ENCODE measurements at places on chromosomes 12 and 14.

- no peak for DNase-seq
Observed at GRCh38 chr12:82242729-82243128, 115.5 kb downstream of the CCDC59 start.

DNA sequence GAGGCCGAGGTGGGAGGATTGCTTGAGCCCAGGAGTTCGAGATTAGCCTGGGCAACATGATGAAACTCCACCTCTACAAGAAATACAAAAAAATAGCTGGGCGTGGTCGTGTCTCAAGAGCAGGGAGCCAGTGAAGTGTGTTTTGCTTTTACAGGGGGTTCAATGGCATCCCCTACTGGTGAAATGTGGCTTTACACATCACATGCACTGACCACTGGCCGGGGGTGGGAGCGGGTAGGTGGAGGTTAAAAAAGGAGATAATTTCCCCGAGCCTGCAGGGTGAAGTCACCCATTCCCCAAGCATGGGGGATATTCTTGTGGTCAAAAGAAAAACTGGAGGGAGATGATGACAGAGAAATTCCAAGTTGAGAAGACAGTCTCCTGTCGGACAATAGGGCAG is 63.6 kb upstream of the PWP1 start:
- DNase-seq: peak; percentile 31

DNA sequence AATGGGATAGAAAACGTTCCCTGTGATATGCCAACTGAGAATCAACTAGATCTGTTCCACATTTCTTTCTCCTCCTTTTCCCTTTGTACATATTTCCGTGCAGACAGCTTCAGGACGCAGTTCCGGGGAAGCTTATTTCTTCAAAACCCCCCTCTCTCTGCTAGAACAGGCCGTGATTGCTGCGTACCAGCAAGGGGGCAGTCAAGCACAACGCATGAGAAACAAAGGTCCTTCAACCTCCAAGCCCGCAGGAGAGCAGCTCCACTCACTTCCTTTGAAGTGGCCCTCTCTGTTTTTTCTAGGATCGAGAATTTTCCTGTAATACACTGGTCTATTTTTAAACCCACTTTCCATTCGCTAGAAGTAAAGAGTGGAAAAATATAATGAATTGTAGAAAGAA is 80.8 kb downstream of the ZNF664 start:
- DNase-seq: no peak

- no peak for DNase-seq
Observed at GRCh38 chr12:83141460-83141994, 454.8 kb downstream of the TMTC2 start.

- DNase-seq: no peak
Observed at GRCh38 chr12:9702255-9702654, 30.6 kb downstream of the CLECL1 start.

- DNase-seq: no peak
Observed at GRCh38 chr12:124162151-124163110, 132.5 kb upstream of the RFLNA start.

DNA sequence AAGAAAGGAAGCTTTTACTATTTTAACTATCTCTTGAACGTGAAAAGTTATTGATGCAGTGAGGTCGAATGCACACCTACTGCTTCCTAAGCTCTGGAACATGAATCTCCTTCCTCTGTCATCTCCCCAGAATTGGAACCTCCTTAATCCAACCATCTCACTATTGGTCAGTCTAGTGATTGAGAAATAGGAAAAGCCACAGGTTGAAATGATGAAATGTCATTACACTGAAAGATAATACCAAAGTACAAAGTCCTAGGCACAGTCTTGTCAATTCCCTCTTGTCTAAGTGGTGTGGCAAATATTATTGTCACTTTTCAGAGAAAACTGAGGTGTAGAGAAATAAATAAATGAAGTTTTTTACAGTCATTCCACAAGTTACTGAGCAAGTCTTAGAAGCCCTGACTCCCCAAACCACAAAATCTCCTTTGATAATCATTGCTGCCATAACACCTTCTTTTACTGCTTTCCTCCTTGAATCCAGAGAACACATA is 19.5 kb upstream of the HIGD1C start:
- no peak for DNase-seq

- DNase-seq: no peak
Observed at GRCh38 chr12:111314953-111315539, 53.8 kb downstream of the PHETA1 start.

DNA sequence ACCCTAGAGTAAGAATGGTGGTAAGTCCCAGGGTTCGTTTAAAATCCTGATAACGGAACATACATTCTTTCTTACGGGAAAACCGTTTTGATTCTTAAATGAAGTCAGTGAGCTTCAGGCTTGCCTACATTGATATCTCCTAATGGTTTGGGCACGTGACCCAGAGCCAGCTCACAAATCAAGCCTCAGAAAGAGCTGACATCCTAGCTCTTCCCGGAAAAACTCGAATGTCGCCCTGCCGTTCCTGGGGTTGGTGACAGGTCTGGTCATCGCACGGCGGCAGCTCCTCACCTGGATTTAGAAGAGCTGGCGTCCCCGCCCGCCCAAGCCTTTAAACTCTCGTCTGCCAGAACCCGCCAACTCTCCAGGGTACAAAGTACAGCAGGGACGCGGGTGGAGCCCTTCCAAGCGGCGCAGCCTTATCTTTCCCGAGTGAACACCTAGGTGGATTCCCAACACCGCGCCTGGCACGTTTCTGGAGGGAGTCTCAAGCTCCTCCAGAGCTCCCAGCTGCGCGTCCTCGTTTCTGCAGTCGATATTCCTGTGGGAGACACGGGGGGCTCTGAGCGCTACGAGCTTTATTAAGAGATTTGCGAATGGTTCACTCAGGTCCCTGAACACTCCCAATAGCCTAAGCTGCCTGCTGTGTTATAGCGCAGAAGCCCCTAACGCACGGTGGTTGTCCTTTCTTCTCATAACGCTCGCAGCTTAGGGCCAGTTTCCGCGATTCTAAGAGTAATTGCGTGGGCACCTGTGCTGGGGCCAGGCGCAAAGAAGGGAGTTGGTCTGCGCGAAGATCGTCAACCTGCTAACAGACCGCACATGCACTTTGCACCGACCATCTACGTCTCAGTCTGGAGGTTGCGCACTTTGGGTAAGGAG is at the start of gene SSTR1:
SSTR1 (plus strand) TSS at position 169 of the 882 bp plus-strand sequence. CDS start 1,486 bp downstream, outside the sequence.
- no peak for DNase-seq

- DNase-seq: no peak
Observed at GRCh38 chr12:30152705-30153104, 369.0 kb upstream of the TMTC1 start.

- DNase-seq: peak; percentile 73
Observed at GRCh38 chr12:123905319-123905925, 67.2 kb downstream of the CCDC92 start.

- no peak for DNase-seq
Observed at GRCh38 chr12:102564026-102564425, 83.7 kb upstream of the IGF1 start.

GRCh38 chr12:107327651-107328182 is 234.4 kb upstream of the CRY1 start:
- no peak for DNase-seq

DNA sequence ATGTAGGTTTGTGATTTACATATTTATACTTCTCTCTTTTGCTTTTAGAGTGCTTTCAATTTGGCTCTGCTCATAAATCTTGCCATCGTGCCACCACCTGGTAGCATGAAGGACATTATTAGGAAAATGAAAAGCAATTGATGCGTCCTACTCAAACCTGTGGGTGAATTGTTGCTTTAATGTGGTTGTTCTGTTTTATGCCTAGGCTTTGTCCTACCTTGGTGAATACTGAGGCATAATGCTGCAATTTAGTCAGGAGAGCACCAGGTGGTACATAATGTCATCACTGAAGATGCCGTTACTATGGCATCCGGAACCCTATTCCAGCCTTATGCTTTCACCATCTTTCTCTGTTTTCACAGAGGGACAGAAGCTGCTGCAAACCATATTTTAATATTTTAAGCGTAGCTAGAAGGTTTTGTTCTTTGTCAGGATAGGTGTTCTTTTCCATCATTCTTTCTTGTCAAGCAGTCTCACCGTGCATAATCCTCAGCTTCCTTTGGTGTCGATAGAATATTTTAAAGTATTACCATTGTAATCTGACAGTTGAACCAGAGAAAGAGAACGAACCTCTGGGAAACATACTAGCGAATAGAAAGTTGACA is 68.5 kb upstream of the PKP2 start:
- DNase-seq: no peak

- no peak for DNase-seq
Observed at GRCh38 chr12:269191-269590, 6.6 kb upstream of the SLC6A13 start.

GRCh38 chr14:80468331-80469122 is 257.2 kb upstream of the DIO2 start:
- no peak for DNase-seq

GRCh38 chr12:6091786-6092566 is 32.5 kb downstream of the VWF start:
- DNase-seq: no peak

DNA sequence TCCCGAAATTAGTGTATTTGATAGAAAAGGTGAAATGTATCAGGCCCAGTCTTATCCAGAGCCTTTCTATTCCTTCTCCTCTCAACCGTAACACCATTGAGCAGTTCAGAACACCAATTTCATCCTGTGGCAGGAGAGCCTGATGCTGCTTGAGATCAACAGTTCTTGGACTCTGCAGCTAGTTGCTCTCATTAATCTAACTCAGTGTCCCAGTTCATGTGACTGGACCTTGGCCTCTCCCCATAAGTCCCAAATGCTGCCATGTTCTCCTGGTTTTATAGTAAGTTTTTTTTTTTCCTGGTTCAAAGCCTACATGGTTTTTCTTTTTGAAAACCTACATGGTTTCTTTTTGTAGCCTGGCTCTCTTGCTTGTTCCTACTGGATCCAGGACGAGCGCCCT is 293.9 kb downstream of the ITPR2 start:
- DNase-seq: no peak

GRCh38 chr12:120169946-120170345 is 24.6 kb downstream of the GCN1 start:
- DNase-seq: no peak

DNA sequence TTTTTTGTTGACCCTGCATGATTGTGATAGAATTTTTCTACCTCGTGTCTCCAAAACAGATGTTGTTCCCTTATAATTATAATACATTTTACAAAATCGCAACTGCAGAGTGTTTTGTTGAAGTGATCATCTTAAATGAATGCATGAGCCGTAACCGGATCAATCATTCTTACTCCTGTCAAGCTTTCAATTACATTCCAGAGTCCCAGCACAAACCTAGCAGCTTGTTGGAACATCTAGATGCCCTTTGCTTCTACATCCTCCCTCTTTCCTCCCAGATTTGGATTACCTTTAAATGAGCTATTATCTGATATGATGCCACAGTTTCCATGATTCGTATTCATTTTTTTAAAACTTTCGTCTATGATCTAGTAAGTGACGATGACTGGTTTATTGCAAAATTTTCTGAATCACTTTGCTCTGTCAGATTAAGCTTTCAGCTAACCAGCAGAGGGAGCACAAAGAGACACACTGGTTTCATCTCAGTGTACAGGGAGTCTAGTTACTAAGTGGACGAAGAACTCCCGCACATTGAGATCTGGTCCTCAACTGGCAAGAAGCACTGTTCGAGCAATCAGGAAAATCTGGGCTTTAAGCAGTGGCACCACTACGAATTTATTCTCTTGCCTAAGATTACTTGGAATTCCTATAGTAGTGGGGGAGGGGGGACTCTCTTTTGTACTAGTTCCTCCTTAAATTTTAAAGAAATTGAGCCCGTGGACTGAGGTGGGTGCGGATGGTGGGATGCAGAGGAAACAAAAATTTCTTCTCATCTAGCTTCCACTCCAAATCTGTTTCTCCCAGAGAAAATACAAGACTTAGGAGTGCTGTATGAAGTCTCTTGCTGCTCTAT is 40.9 kb downstream of the TSHR start:
- DNase-seq: peak; percentile 38

DNA sequence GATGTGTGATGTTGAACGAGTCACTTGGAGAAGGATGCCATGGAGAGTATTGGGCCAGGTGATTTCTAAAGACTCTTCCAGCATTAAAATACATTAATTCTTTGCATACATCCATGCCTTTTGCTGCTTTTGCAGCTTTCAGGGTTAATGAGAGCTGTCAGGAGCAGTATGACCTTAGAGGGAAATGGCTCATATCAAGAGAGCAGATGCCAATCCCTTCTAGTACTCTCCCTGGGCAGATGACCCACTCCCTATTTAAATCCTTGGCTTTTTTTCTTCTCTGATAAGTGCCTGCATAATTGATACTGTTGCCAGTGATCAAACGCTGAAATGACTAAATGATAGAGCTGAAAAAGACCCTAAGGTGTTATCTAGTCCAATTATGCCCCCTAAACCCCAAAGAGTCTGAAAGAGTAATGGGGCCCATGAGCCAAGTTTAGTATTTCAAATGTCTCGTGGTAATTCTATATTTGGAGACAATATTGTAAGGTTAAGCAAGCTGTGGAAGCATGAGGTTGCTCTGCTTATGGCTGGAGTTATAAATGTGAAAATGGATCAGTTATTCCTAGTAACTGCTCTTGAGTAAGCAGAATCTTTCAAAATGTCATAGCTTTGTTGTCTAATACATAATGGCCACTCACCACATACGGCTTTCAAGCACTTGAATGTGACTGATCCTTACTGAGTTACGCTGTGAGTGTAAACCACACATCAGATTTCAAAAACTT is 137.3 kb downstream of the ETV6 start:
- no peak for DNase-seq

DNA sequence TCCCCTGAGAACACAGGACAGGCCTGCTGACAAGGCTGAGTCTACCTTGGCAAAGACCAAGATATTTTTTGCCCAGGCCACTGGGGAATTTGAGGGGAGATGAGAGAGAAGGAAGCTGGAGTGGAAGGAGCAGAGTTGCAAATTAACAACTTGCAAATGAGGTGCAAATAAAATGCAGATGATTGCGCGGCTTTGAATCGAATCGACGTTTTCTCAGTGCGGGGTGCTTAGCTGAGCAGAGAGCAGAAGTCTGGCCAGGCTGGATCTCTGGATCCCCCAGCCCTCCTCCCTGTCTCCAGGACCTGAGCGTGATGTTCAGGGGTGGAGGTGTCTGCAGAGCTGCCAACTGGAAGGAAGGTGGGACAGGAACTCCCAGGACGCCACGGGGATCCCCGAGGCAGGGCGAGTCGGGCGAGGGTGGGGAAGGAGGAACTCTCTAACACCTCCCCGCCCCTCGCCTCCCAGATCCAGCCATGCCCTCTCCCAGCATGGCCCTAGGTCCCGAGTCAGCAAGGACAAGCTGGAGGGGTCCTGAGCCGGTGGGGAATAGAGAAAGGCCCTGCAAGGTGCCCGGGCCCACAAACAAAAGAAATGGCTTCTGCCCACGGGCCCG is 527 bp upstream of the CARMIL3 start:
- no peak for DNase-seq

Data from GM10248 (cell line).